ENCODE measurements at places on chromosomes 4 and X.

DNA sequence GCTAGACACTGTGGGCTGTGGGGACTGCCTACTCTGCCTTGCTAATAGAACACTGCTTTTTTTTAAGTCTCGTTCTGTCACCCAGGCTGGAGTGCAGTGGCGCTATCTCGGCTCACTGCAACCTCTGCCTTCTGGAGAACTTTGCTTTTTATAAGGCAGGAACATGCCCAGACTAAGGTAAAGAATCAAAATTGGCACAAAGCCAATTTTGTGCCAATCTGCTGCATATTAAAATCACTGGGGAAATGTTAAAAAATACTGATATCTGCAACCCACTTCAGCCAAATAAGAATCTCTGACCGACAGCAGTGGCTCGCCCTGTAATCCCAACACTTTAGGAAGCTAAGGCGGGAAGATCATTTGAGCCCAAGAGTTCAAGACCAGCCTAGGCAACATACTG, 36.5 kb upstream of the CEP135 start:
- no peak for DNase-seq

DNA sequence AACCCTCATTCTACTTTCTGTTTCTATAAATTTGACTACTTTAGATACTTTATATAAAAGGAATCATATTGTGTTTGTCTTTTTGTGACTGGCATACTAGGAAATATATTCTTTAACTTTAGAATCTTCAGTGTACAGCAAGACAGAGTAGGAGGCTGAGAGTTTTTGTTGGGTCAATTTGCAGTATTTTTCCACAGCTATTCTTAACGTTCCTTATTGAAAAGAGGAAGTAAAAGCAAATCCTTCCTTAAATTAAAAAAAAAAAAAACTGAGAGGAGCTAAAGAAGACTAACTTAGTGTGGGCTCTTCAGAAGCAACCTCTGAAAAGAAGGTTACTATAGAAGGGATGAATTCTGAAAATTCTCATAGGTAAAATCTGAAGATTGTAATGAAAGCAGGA, 1194.6 kb downstream of the ADGRL3 start:
- DNase-seq: no peak

- DNase-seq: no peak
Observed at GRCh38 chrX:13647709-13648212, 5.2 kb upstream of the TCEANC start.

- DNase-seq: no peak
Observed at GRCh38 chr4:138859254-138859653, 156.3 kb upstream of the NOCT start.

- no peak for DNase-seq
Observed at GRCh38 chrX:2451501-2452316, 49.1 kb downstream of the DHRSX start.

GRCh38 chrX:12403474-12404082, 265.3 kb downstream of the FRMPD4 start:
- DNase-seq: no peak

- no peak for DNase-seq
Observed at GRCh38 chrX:153625271-153626024, 21.6 kb upstream of the DUSP9 start.

- no peak for DNase-seq
Observed at GRCh38 chr4:93810340-93810992, 18.1 kb upstream of the ATOH1 start.

GRCh38 chr4:103892586-103892985, 172.8 kb upstream of the TACR3 start:
- no peak for DNase-seq

DNA sequence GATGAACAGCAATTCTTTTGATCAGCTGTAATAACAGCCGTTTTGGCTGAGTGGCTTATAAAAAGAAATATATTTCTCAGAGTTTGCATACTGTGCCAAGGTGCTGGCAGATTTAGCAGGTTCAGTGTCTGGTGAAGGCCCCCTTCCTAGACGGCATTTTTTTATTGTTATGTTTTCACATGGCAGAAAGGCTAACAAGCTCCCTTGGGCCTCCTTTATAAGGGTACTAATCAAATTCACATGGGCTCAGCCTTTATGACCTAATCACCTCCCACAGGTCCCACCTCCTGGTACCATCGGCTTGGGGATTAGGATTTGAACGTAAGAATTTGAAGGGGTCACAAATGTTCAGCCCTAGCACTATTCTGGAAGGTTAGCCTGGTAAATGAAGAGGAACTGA, 431.9 kb downstream of the SPOCK3 start:
- no peak for DNase-seq

- no peak for DNase-seq
Observed at GRCh38 chrX:13474164-13474516, 95.3 kb upstream of the EGFL6 start.

DNA sequence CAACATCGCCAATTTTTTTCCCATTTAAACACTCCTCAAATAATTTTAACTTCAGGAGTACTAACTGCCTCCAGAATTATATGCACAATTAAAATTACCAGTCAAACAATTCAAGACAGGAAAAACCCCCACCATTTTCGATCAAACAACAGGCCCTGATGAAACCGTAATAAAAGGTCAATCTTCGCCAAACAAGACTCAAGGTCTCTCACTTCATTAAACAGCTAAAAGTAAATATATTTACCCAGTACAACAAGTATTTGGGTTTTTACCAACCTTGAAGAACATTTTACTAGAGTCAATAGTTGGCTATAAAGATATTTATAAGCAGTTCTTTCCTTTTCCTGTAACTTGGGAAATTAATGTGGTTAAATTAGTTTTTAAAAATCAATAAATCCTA, 28.3 kb downstream of the RFC1 start:
- DNase-seq: no peak

DNA sequence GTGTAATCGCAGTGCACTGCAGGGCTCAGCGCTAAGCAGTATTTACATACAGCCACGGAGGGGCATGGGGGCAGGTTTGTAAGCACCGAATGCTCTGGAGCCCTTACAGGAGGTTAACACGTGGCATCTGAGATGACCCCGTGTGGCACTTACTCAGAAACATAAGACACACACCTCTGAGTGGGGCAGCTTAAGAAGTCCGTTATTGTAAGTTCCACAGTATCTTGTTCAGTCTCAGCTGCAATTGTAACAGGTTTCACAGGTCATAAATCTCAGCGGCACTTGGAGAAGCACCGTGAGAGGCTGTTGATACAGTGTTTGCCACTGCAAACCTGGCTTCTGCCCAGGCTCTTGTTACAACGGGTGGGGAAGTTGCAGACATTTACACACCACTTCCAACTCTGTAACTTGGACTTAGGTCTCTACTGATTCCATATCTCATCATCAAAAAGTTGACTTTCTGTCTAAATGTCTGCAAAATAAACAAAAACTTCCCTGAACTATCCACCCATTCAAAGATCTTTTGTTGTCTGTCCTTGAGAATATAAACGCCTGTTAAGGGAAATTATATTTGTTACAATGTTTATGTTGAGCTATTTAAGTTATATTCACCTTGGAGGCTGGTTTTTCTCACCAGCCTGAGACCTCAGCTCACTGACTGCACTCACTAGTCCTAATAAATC, 10.3 kb downstream of the CPLX1 start:
- no peak for DNase-seq

GRCh38 chr4:186719925-186720694, 3.5 kb downstream of the FAT1 start:
- DNase-seq: no peak

DNA sequence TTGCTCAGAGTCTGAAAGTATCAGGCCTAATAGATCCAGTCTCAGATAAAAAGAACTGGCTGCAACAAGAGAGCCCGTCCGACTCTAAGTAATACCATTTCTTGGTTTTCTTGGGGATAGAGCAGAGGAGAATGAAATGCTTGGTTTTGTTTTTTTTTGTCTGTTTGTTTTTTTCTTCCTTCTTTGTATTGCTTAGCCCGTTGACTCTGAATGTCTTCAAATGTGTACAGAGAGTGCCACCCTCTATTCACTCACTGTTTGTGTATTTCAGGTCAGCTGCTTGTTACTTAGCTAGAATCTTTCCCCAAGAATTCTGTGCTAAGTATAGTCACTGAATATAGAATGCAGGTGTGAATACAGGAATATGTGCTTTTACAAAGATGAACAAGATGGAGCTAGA, 5.7 kb upstream of the TMEM156 start:
- DNase-seq: no peak

GRCh38 chr4:8095956-8096689, 62.5 kb downstream of the ABLIM2 start:
- DNase-seq: no peak

DNA sequence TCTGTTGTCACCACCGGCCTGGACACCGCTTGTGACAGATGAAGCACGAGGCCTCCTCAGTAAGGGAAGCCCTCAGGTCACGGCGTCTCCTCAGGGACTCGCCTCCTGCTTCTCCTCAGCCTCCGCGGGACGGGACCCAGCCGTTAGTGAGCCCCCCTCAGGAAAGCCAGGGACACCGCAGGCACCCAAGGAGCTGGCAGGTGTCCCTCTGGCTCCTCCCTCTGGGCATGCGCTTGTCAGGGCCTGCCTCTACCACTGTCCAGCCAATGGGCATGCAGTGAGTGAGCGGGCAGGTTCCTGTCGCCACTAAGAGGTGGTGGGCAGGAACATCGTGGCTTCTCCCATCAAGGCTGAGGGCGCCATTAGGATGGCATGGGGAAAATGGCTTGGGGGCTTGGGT, 23.5 kb upstream of the CT55 start:
- no peak for DNase-seq

DNA sequence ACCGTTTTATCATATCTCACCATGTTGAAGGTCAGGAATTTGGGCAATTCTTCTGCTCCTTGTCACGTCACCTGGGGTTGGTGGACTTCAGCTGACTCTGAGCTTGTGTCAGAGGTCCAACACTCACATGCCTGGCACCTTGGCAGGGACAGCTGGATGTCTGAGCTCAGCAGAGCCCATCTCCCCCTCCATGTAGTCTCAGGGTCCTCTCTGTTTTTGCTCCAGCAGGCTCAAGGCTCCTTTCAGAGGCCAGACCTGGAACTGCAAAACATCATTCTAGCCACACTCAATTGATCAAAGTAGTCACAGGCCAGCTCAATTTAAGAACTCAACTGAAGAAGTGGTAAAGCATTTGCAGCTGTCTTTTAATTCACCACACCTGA, 45.4 kb downstream of the EDNRA start:
- no peak for DNase-seq

DNA sequence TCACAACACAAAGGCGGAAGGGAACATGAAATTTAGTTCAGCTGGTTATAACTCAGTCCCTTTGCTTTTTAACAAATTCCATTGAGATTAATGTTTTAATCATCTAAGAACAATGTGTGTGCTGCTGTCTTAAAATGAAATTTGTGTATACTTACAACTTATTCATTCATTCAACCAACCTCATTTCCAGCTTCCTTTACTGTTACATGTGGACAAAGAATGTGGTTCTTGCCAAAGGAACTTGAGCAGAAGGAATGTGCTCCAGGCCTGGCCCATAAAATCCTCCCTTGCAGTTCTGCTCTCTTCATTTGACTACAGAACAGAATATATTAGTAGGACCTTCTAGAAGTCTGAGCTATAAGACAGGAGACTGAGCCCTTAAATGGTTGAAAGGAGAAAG, 176.8 kb upstream of the GLRA2 start:
- no peak for DNase-seq

GRCh38 chr4:109648266-109648996, 54.8 kb downstream of the CASP6 start:
- DNase-seq: no peak

- DNase-seq: no peak
Observed at GRCh38 chrX:49192722-49193328, 6.7 kb upstream of the PRICKLE3 start.

GRCh38 chrX:8988446-8988845, 45.5 kb downstream of the FAM9B start:
- DNase-seq: no peak

DNA sequence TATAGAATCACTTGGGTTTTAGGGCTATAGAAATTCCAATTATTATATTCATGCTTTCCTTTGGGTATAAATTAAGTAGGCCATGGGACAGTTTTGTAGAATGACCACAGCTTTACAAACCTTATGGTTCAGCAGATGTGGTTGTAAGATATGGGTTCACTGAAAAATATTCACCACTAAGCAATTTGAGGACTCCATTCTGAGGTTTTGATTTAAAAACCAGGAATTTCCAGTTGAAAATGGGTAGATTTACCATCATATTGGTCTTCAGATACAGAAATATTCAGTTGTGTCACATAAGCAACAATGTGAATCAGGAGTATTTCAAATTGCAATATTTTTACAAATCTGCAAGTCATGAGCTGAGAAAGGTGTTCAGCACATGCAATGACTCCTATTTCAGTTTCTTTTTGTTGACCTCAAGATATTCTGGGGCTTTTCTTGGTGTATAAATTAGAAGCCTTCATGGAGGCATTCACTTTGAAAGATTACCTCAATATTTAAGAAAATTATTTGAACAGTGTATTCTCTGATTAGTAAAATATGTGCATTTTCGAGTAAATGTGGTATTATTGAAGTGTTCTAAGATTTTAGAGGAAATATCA, 218.4 kb upstream of the HCCS start:
- no peak for DNase-seq

All from T1000 (cell line).